ENCODE measurements at places on chromosomes 12 and 14. TPM values are rescaled to one million over a fixed set of nuclear protein-coding genes. Genes with fewer than 3 reads are reported as not detected.
A peak's percentile ranks its signal among the peaks of the same experiment; 100 is the strongest.

DNA sequence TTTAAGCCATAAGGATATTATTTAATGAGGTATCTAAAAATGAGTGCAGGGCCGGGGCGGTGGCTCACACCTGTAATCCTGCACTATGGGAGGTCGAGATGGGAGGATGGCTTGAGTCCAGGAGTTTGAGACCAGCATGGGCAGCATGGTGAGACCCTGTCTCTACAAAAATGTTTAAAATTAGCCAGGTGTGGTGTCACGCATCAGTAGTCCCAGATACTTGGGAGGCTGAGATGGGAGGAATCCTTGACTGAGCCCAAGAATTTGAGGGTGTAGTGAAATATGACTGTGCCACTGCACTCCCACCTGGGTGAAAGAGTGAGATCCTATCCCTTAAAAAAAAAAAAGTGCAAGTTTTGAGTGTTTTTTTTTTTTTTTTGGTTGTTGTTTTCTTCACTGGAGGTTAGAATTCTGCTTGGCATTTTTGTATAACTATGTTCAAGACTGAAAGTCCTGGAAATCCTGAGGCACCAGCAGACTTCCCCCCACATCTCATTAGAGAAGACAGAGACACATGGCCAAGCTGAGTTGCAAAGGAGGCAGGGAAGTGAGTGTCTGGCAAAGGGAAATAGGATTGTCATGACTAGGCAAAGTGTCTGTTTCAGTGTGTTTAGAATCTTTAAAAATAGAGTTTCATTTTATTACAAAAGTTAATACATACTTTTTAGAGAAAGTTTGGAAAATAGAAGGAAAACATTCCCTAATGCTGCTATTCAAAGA is 53.5 kb upstream of the DUSP6 start:
- DNase-seq: no peak

DNA sequence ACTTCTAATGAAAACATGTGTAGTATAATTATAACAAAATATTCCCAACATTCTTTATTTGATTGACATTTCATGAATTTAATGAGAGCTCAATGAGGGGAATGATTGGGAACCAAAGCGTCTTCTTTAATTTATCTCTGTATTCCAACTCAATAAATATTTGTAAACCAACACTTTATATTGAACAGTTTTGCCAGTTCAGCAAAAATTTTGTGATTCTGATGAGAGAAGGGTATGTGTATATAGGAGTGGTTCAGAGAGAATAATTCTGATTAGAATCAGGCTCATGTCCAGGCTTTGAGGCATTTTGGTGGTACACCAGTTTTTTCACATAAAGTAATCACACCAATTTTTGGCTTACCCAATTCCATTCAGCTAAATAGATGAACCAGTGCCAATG is 564.2 kb downstream of the TMTC2 start:
- no peak for DNase-seq

DNA sequence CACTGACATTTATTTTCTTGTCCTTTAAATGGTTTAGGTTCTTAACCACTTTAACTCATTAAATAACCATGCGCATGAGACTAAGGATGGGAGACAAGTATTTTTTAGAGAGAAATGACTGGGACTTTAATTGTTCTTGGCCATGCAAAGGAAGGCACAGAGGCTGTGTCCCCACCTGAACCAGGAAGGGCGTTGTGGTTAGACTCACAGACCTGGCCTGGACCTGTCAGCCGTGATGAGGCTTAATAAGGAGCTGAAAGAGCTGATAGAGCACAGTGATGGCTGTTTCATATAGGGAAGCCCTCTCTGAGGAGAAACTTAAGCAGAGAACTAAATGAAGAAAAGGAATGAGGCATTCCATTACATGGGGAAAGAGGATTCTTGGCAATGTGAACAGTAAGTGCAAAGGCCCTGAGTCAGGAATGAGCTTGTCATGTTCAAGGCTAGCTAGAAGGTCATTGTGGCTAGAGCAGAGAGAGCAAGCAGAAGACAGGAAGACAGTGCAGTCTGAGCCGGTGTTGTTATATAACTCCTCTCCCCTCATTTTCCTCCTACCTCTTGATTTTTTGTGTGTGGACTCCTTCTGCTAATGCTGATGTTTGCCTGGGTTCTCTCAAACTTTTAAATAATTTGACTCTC is 74.4 kb upstream of the ANO4 start:
- no peak for DNase-seq

DNA sequence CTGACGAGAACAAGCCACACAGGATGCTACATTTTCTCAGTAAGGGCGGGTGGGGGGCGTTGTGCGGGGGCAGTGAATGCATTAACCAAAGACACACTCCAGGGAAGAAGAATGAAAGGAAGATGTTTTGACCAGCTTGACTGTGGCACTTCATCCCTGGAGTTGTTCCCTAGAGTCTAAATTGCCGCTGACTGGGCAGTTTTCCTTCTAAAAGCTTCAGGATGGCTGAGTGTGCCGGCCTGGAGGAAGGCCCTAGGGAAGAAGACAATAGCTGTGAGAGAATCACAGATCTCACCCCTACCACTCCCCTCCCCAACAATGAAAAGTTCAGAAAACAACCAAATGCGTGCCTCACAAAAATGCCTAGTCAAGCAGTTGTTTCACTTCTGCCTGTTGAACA is 67.2 kb downstream of the NKX2-1 start:
- no peak for DNase-seq

- DNase-seq: no peak
Observed at GRCh38 chr14:69943084-69943780, 64.0 kb downstream of the SMOC1 start.

GRCh38 chr12:26172539-26172938 is 22.8 kb upstream of the SSPN start:
- DNase-seq: no peak

DNA sequence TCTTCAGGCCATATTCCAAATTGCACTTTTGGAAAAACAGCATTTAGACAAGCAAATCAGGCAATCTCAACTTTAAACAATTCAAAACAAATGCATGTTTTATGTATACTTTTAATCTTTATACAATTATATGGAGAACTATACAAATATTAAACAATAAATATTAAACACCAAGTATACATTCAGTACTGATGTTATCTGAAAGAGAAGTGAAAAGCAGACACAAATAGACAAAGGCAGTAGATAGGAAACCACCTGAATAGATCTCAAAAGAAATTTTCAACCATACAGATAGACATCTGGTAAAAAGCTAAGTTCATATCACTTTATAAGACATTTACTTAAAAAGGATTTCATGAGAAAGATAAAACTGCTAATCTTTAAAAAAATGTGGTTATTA is 65.2 kb downstream of the ZC3H14 start:
- DNase-seq: no peak

DNA sequence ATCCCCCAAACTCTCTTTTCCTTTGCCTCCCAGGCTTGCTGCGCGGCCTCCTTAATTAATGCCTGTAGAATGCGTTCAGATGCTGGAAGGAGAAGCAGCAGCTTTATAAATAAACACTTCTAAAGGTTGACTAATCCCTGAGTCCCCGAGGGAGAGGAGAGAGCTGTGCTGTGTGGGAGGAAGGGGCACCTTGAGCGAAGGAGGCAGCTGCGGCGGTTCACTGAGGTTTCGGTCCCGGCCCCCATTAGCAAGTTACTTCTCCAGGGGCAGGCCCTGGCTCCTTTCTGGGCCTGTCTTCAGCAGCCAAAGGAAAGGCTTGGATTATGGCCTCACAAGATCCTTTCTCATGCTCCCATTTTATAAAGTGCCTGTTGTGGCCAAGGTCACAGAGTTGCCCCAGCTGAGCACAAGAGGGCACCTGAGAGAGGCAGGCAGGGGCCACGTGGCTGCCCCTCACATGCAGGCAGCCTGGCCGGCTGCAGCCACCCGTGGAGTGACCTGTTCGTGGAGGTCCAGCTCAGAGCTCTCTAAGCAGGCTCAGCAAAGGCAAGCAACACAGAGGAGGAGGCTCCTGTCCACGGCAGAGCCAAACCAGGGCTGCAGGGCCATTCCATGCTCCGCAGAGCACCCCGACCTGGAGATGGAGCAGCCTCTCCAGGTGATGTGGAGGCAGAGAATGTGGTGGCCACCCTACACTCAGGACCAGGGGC is 15.0 kb upstream of the CACNA2D4 start:
- DNase-seq: no peak

GRCh38 chr14:104390221-104390931 is 189.2 kb upstream of the C14orf180 start:
- no peak for DNase-seq

GRCh38 chr14:73344319-73344718 is 107.0 kb downstream of the PAPLN start:
- no peak for DNase-seq

GRCh38 chr14:84874436-84874835 is 655.5 kb upstream of the FLRT2 start:
- DNase-seq: no peak

GRCh38 chr12:2341871-2342270 is 289.1 kb downstream of the CACNA1C start:
- DNase-seq: peak; percentile 53

DNA sequence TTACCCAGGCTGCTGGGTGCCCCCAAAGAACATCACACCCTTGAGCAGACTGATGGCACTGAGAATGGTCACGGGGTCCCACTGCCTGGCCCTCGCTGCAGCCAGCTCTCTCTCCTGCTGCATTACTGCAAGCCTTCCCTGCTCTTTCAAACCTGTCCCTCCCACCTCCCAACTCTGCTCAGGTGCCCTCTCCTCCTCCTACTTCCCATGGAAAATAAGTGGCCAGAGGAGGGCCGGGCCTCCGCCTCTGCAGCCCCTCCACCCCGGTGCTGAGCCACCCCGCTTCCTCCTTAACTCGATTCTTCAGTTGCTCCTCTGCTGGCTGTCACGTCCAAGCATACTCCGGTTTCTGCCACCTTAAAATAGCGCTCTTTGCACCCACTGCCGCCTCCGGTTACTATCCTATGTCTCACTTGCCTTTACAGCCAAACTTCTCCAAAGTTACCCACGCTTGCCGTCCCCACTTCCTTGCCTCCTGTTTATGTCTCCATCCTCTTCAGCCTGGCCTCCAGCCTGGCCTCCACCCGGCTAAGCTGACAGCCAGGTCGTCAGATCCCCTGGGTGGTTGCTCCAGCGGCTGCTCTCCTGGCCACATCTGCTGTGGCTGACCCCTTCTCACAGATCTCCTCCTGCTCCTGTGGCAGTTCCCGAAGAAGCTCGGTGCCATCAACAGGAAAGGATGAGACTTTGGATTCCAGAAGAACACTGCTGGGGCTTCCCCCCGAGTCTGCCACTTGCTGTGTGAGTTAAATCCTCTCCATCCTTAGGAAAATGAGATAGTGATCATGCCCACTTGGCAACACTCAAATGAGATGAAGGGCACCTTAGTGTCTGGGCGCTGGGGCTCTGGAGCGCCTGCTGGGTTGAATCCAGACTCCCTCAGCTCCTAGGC is 7.7 kb downstream of the SMIM41 start:
- DNase-seq: no peak

Gene INHBC
- not detected for total RNA-seq

Gene TROAP
- 38.2 TPM for total RNA-seq

Gene DHRS2
- total RNA-seq: 3.4 TPM

Gene KRT83
- total RNA-seq: 0.05 TPM

Measured in A172 (cell line).